Cardiac fibroblast (primary cell): ENCODE measurements at places on chromosomes 3 and 15.

GRCh38 chr3:197883541-197883940, 66.4 kb upstream of the RPL35A start:
- no peak for DNase-seq

DNA sequence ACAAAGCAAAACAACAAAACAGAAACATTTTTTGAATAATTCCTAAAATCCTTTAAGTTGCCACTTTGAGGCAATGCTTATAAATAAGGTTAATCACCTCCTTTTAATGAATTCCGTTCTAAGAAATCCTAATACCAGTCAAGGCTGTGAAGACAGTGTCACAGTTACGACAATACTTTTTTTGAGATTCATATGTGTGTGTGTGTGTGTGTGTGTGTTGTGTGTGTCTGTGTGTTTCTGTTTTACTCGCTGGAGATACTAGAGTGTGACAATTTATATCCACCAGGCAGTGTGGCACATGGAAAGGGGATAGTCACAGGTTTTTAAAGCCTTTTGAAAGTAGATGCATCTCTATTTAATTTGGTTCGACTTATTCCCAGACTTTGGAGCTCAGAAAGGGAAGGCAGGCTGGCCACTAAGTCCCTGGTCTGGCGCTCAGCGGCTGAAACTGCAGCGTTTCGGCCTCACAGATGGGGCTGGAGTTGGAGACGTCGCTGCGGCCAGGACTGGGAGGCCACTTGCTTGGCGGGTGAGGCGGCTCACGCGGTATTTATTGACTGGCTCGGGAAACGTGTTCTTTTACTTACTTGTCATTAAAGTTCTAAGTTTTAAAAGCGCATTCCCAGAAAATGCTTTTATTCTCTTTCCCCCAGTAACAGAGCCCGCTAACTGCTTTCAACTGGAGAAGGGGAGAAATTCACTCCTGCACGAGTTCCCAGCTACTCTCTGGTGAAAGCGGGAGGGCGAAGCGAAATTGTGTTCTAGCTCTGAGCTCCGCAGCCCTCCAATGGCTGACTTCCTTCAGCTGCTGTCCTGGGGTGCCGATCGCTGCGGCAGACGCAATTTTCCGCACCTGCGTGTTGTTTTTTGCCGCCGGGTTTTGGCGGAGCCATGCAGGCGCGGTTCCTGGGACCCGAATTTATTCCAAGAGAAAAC, 13.7 kb downstream of the ZIC1 start:
- DNase-seq = no peak

DNA sequence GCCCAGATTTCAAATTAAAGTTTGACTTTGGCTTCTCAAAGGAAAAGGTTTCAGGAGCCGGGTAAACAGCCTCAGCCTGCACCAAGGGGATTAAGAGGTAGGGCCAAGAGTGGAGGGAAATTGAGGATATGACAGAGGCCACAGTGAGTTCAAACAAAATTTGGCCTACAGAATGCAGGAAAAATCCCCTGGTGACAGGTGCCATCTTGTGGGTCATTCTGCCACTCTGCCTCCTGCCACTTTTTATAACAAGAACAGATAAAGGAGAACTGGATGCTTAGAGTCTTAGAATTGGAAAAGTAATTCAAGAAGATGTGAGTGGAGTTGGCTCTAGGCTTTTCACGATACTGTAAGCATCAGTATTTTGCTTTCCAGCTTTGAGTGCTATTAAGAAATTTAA, 253.2 kb downstream of the NR2F2 start:
- DNase-seq = peak; percentile 6

DNA sequence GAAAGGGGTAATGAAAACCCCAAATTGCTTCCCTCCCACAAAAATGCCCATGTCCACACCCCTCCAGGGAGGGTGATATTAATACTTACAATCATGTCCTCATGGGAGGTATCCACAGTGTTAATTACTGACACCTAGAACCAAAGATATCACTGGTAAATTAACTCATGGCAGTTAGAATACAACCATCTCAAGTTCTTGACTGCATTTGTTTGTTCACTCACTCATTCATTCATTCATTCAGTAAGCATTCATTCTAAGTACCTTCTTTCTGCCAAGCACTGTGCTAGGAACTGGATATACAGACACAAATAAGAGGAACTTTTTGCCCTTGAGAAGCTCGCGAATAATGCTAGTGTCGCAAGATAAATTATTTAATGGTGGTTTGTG, 3.0 kb downstream of the SEC13 start:
- no peak for DNase-seq

DNA sequence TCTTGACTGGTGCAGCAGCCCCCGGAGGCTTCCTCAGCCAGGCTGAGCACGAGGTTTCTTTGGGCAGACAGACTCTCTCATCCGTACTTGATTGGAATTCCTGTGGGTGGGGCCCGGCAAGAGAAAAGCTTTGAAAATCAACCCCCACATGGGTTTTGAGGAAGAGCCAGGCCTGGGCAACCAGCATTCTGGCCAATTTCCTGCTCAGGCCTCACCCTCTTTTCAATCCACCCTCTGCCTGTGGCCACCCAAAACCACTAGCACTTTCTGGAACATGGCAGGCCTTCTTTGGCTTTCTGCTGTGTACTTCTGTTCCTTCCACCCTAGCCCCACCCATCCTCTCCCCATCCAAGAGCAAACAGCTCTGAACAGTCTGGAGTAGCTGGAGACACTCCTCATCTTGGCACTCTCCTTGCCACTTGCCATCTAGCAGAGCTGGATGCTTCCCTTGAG, 5.9 kb downstream of the MYO5C start:
- no peak for DNase-seq

GRCh38 chr15:43449981-43450380, 43.0 kb downstream of the TP53BP1 start:
- no peak for DNase-seq

- no peak for DNase-seq
These were observed 76.7 kb downstream of the FEM1B start for GRCh38 chr15:68354268-68354667.

- no peak for DNase-seq
These were observed 43.8 kb downstream of the TRAK1 start for GRCh38 chr3:42134867-42135464.

- no peak for DNase-seq
These were observed 470.4 kb upstream of the ROBO1 start for GRCh38 chr3:80238152-80238551.

- DNase-seq = no peak
These were observed 24.6 kb upstream of the SACM1L start for GRCh38 chr3:45664578-45664977.

DNA sequence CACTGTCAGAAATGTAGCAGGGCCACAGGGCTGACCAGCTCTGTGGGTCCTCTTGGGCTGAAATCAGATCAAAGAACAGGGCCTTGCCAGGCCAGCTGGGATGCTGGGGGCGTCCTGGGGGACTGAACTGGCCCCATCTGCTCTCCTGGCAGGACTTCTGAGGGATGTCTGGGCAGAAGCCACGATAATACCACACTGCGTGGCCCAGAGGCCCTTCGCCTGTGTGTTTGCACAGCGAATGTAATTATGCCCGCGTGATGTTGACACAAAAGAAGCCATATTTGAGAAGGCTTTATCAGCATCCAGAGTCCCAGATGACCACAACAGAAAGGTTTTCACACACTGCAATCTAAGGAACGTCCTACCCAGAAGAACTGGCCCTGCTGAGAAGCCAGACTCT, 174.0 kb downstream of the RAB11A start:
- no peak for DNase-seq

- DNase-seq = no peak
These were observed 143.3 kb downstream of the TCF12 start for GRCh38 chr15:57061696-57062095.

- DNase-seq = no peak
These were observed 120.0 kb downstream of the ATP1B3 start for GRCh38 chr3:141996437-141996836.

GRCh38 chr3:142977399-142977728, 13.9 kb upstream of the PAQR9 start:
- no peak for DNase-seq

- no peak for DNase-seq
These were observed 20.9 kb downstream of the PLA2G4D start for GRCh38 chr15:42073418-42073817.

DNA sequence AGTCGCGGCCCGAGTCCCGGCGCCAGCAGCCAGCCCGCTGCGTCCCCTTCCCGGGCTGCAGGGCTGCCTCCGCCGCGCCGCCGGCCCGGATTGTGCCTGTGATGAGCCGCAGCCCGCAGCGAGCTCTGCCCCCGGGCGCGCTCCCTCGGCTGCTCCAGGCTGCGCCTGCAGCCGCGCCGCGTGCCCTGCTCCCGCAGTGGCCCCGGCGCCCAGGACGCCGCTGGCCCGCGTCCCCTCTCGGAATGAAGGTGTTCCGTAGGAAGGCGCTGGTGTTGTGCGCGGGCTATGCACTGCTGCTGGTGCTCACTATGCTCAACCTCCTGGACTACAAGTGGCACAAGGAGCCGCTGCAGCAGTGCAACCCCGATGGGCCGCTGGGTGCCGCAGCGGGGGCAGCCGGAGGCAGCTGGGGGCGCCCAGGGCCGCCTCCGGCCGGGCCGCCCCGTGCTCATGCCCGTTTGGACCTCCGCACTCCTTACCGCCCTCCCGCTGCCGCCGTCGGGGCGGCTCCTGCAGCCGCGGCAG, 1.2 kb downstream of the CHST2 start:
- DNase-seq = peak; percentile 41

- no peak for DNase-seq
These were observed 96.1 kb downstream of the STAC start for GRCh38 chr3:36476286-36476942.

GRCh38 chr3:188486126-188486525, 332.2 kb downstream of the LPP start:
- no peak for DNase-seq

DNA sequence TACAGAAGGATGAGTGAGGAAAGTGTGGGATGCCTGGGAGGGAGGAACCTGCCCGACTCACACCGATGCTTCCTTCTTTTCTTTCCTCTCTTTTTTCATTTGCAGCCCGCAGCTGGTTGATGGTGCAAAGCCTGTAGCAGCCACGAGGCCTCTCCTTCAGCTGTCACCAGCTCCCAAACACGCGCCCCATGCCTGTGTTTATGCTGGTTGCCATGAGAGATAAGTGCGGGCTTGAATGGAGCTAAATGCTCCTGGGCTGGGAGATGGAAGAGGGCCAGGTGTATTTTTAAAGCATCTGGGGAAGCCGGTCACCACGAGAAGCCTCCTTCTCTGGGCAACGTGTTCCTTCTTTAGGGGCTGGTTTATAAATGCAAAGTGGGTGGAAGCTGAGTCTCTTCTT, 9.3 kb downstream of the COLQ start:
- DNase-seq = peak; percentile 25

DNA sequence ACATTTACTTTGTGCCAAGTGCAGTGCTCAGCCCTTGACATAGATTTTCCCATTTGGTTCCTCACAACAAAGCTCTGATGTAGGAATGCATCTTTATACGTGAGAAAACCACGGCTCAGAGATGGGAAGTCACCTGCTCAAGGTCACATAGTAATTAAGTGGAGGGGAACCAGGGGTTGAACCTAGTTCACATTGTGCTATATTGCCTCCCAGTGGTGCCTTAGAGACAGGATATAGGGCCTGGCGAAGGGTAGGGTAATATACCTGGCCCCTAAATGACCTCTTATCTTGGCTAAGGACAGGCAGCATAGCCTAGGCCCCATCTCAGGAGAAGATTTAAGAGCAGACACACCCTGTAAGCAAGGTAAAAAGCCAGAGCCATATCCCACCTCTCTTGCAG, 71.5 kb downstream of the FOXP1 start:
- DNase-seq = no peak

DNA sequence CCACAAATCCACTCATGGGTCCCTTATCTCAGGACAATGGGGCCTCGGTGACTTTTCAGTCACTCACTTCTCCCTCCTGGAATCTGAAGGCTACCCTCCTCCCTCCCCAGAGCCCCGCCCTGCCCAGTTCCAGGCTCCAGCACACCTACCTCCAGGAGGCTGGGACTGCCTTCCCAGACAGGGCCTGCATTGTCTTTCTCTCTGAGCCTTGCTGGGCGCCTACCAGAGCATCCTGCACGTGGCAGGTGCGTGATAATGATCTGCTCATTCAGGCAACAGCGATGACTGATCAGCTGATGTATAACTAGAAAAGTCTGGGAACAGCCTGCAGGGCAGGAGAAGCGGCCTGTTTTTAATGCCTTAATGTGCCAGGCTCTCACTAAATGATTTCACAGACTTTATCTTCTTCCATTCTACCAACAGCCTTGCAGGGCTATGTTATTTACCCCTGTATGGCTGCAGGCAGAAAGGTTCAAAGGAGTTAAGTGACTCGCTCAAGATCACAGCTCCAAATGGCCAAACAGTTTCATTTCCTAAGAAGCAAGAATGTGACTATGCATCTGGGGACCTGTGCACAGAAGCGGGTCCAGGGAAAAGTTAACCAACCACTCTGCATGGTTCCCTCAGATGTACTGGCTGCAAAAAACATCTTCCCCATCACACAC, 6.3 kb downstream of the ADAMTS17 start:
- no peak for DNase-seq

DNA sequence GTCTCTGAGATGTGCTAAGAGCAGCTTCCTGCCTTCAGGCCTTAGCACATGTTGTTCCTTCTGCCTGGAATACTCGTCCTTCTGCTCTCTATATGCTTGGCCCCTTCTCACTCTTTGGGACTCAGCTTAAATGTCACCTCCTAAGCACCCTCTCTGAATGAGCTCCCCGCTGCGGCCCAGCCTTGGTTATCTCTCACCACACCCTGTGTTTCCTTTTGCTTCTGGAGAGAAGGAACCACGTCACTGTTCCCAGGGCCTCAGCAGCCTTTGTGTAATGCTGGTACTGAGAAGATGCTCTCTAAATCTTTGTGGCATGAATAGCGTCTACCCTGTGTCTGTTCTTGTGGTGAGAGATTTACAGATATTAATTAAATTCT, 2.2 kb downstream of the FAH start:
- peak; percentile 53 for DNase-seq

- no peak for DNase-seq
These were observed 345.2 kb downstream of the VPS13C start for GRCh38 chr15:61715082-61715481.

DNA sequence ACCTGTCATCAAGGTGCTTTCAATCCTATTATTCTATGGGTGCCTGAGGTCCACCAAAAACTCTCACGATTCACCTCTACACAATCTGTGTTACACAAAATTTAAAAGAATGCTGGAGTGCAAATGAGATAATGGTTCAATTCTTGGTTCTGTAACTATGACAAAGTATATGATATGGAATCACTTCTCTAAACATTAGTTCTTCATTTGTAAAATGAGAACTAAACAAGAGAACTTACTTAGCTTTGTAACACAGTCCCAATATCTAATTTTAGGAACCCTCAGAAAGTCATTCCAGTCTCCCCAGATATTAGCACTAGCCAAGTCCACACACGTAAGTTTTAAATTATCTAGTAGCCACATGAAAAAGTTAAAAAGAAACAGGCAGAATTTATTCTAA, 111.5 kb downstream of the TBL1XR1 start:
- no peak for DNase-seq

DNA sequence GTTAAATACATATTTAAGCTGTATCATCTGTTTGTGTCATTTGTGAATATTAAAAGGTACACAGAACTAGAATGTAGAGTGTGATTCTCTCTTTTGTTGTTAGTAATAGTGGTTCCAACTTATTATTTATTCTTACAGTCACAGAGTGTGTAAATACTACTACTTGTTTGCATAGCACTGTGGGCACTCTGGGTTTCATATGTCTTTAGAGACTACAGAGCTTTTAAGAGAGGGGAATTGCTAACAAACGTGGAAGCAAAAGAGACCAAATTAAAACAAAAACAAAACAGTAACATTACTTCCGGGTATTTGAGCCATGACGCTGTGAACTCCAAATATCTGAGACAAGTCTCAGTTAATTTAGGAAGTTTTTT, 828.0 kb upstream of the DPPA4 start:
- DNase-seq = peak; percentile 8
